ENCODE measurements at places on chromosomes 6 and 20.

DNA sequence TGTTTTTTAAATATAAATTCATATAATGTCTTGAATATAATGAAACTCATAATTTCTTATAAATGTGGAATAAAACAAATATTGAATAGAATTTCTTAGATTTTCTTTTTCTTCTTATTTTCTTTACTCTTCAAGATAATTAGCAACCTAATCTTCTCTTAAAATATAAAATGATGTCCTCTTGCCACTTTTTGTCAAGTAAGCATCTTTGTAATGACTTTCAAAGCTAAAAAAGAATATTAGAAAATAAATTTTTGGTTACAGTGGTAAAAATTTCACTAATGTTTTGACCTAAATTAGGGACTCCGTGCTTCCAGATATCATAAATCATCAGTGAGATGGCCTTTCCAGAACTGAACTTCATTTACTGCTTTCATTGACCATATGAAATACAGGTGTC lies 846.4 kb downstream of the FRK start:
- DNase-seq = no peak

GRCh38 chr6:16335176-16335575 lies 96.8 kb downstream of the GMPR start:
- no peak for DNase-seq

- DNase-seq = no peak
These were observed 127.6 kb upstream of the RUNX2 start for GRCh38 chr6:45200510-45200909.

GRCh38 chr6:82507112-82507511 lies 143.5 kb downstream of the TPBG start:
- DNase-seq = no peak

- DNase-seq = peak; percentile 7
These were observed 18.9 kb upstream of the MAS1 start for GRCh38 chr6:159871906-159872305.

DNA sequence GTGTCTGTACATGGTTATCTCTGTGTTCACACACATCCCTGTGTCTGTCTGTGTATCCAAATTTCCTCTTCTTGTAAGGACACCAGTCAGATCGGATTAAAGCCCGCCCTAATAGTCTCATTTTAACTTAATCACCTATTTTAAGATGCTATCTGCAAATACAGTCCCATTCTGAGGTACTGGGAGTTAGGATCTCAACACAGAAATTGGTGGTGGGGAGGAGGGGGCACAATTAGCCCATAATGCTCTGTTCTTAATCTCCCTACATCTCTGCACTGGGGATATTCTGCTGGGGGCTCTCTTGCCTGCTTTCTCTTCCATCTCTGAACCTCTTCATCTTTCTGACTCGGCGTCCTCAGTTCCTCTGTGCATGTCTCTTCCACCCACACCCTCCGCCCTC lies 320.7 kb downstream of the CDC5L start:
- DNase-seq = no peak

GRCh38 chr6:129843573-129843972 lies 17.5 kb downstream of the TMEM244 start:
- peak; percentile 56 for DNase-seq

- DNase-seq = no peak
These were observed 9.1 kb downstream of the XKR7 start for GRCh38 chr20:31977080-31977479.

- peak; percentile 97 for DNase-seq
These were observed 251.0 kb downstream of the UST start for GRCh38 chr6:148997865-148998264.

DNA sequence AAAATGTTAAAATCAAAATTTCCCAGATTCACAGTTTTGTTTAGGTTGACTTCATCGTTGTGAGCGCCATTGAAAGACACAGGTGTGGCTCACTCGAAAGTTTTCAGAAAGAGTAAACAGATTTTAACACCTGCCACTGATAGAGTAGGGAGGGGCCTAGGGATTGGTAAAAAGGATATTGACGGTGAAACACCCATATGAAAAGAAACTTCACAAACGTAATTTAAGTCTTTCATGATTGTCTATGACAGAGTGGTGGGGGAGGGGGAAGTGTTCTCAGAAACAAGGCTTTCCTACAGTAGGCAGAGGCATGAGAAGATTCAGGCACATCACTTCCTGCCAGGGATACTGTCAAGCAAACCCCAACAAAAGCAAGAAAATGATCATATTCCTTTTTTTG lies 101.4 kb downstream of the PERP start:
- DNase-seq = no peak

DNA sequence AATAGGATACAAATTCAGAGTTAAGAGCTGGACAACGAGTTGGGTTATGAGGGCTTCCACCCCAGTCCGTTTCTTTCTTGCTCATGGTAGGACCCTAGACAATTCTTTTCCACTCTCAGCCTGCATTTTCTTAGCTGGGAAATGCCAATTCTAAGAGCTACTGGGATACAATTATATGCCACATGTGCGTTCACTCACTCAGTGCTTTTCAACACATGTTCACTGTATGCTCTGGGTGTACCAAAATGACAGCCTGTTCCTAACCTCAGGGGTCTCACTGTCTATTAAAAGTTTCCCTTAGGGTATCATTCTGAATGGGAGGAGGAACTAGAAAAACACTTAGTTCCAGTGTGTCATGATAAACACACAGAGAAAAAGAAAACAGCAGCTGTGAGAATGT lies 505 bp upstream of the DEFB115 start:
- DNase-seq = no peak

Data from EH (cell line).